Naive B cell (primary cell): ENCODE measurements at places on chromosomes 2 and 18.

DNA sequence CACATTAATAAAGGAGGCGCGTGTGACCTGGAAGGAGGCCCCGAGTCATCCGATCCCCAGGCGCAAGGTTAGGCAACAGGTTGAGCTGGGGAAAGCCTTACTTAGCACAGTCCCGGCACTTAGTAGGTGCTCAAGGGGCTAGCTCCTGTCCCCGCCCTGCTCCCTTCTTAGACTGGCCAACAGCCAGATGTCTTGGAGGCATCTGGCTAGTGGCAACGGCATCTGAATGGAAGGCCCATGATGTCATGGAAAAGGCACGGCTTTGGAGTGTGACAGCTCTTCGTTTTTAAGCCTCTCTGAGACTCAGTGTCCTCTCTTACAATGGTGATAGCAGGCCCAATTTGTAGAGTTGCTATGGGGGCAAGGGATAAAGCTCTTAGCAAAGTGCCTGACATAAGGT lies 258.3 kb downstream of the CYRIA start:
- no peak for DNase-seq

DNA sequence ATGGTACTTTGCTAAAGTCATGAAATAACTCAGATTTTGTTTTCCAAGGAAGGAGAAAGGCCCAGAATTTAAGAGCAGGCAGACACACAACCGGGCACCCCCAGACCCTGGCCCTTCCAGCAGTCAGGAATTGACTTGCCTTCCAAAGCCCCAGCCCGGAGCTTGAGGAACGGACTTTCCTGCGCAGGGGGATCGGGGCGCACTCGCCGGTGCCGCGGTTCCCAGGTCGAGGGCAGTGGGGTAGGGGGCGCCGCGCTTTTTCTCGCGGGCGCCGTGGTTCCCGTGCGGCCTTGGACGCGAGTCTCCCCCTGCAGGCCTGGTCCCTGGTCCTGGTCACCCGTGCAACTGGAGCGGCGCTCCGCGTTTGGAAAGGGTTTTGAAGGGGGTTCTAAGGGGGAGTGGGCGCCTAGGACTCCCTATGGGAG lies 1.2 kb downstream of the ZNF236 start:
- peak; percentile 12 for DNase-seq

GRCh38 chr2:45256173-45256866 lies 247.1 kb upstream of the SIX2 start:
- no peak for DNase-seq

GRCh38 chr2:70979180-70979488 lies 704 bp downstream of the ANKRD53 start:
- DNase-seq: no peak

DNA sequence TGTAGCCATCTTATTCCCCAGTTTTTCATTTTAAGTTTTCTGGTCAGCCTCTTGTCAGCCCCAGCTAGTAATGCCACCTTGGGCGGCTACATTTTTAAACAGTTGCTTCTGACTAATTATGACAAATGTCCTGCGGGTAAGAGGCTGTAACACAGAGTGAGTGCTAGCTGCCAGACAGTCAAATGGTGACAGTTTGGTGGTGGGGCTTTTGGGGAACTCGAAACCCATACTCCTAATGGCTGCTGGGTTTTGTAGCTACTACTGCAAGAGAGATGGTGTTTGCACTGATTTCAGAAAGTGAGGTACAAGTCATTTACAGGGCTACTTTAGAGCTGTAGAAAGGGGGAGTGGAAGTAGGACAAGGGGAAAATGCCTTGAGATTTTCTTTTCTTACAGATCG lies 48.2 kb downstream of the ZCCHC2 start:
- no peak for DNase-seq

- no peak for DNase-seq
Measured at GRCh38 chr18:38909972-38910371, 1344.4 kb upstream of the CELF4 start.

DNA sequence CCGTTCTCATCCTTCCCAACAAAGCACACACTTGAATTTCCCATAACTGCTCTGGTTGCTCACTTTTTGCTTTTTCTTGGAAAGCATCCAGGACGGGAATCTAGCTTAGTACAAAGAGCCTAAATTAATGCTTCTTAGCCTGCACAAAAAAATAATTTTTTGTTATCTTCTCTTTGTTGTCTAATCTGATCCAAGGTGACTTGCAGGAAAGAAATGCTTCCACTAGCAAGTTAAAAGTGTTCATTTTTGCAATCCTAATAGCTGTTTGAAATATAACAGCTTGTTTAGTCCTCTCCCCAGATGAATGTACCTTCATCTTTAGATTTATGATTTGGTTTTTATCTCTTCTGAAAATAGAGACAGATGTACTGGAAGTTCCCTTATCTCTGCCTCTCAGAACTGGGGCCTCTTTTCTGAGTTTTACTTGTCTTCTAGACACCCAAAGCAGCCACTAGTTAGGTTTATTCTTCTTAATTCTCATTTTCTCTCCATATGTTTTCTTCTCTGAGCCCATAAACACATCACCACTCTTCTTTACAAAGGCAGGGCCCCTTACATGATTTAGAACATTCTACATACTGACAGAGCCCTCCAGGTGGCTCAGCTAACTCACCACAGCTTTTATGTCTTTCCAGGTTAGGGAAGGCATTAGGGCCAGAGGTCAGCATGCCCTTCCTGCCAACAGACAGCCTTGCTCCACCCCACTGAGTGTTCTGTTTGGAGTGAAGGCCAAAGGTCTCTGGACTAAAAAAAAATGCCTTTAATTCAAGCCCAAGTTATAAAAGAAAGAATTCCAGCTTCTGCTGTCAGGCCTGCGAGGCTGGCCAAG lies 74.7 kb upstream of the MAP4K3 start:
- no peak for DNase-seq

DNA sequence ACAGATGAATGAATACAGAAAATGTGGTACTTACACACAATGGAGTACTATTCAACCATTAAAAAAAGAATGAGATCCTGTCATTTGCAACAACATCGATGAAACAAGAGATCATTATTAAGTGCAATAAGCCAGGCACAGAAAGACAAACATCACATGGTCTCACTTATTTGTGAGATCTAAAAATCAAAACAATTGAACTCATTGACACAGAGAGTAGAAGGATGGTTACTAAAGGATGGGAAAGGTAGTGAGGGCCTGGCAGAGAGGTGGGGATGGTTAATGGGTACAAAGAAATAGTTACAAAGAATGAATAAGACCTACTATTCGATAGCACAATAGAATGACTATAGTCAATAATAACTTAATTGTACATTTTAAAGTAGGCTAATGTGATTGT lies 393.5 kb downstream of the SATB2 start:
- DNase-seq: no peak

GRCh38 chr2:61015976-61016375 lies 1.5 kb upstream of the PEX13 start:
- no peak for DNase-seq

- DNase-seq: no peak
Measured at GRCh38 chr18:43662657-43663056, 385.4 kb upstream of the SYT4 start.

DNA sequence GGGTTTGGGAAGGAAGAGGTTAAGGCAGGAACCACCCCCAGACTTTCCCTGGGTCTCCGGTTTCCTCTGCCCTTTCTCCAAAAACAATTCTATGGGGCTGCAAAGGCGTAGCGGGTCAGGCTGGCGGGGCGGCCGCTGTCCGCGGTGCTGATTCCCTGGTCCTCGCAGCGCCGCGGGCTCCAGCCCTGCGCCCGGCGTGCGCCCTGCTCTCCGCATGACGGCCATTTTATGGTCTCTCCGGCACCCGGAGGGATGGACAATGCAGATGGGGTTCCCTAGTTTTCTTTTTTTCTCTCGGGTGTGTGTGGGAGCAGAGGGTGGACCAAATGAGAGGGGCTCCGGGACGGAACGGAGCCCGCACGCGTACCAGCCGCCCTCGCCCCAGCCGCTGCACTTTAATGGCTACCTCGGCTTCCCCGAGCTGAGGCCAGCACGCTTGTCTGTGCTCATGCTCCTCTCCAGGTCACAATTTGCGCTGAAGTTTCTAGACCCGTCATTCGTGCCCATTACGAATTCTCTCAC lies 1.6 kb downstream of the ST8SIA3 start:
- DNase-seq: no peak

- no peak for DNase-seq
Measured at GRCh38 chr2:68000170-68000825, 62.5 kb downstream of the C1D start.

DNA sequence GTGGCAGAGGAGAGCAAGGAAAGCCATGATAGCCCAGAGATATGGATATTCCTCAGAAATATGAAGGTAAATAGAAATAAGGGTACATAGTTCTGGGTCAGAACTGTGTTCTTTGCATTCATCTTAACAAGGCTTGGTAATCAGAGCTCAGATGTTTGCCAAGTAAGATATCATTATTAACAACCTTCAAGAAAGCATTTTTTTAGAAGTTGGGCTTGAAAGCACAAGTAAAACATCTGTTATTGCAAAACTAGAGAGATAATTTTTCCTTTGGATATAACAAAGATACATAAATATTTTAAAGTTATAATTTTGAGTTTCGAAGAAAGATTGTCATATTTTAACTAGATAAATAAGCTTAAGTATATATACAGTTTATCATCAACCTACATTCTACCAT lies 171.4 kb downstream of the ZNF804A start:
- DNase-seq: no peak

GRCh38 chr2:149657401-149658040 lies 69.9 kb upstream of the MMADHC start:
- DNase-seq: no peak

DNA sequence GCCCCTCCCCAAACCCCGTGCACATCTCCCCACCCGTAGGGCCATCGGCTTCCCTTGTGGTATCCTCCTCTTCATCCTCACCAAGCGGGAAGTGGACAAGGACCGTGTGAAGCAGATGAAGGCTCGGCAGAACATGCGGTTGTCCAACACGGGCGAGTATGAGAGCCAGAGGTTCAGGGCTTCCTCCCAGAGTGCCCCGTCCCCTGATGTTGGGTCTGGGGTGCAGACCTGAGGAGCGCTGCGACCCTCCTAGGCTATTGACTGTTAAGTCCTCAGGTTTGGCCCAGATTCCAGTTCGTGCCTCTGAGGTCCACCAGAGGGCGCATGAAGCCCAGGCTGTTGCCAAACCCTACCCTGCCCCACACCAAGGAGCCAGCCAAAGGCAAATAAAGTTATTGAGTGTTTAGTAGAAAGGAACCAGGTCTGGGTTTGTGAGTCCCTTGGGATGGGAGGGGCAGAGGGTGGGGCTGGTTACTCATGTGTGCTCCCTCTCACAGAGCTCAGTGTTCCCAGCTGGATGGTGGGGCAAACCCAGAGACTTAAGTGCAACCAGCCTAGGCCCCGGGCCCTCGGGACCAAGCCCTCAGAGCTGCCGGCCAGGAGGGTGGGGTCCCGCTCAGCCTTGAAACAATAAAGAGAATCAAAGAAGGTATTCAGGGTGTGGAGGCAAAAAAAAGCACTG lies 2.4 kb downstream of the PNKD start:
- DNase-seq: peak; percentile 90

- DNase-seq: no peak
Measured at GRCh38 chr2:241036964-241037421, 38.6 kb downstream of the SNED1 start.

DNA sequence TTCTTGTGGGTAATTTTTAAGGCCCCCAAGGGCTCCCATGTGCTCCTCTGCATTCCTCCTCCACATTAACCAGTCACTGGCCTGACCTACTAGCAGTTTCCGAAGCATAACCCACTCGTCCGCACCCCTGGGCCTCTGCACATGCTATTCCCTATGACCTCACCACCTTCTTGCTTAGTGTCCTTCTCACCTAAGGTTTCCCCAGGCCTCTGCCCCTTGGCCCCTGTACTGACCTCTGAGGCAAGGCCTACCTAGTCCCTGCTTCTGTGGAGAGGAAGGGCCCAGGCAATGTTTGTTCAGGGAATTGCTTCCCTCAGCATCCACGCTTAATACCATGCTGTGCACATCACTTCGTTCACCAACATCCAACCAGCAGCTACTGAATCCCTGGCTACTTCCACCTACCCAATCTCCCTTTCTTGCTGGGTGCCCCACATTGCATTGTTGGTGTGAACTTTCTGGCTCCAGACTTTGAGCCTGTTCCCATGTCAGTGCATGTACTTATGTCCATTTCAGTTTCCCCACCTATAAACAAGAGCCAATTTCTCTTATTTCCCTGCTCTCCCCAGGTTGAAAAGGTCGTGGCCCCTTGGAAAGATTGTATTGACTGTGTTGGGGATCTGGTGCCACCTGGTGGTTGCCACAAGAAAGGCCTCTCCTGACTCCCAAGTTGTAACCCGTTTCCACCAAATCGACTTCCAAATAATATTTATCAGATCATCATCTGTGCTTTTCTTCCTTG lies 19.2 kb upstream of the TMEM177 start:
- peak; percentile 17 for DNase-seq

DNA sequence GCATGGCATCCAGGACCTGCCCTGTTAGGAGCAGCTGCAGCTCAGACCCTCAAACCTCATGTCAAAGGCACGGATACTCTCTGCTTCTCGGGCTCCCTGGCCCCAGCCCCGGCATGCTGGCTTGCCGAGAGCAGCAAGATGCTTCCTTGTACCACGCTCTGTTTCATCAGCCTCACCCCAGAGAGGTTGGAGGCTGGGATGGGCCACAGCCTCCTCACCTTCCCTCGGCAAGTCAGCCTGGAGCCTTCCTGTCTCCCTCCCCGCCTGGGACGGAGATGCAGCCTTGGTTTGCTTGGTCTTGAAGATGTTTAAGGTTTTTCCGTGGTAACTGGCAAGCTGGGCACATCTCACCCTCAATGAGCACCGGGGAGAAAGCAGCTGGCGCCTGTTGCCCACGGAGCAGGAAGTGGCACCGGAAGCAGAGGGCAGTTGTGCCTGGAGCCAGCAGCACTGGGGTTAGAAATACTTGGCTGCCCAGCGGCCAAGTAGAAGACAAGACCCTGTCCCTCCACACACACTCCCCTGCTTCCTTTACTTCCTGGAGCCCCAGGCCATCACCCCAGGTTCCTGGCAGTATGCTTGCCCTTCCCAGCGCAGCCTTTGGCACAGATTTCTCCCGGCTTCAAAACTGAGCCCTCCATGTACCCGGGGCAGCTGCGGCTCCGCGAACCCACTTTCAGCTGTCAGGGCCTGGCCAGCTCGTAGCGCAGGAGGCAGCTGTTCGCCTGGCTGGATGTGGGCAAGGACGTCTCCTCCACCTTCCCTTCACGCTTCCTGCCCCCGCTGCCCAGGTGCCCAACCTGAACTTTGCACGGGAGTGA lies 17.4 kb downstream of the FBLN7 start:
- DNase-seq: no peak

- no peak for DNase-seq
Measured at GRCh38 chr18:77201506-77201905, 48.1 kb upstream of the GALR1 start.

- no peak for DNase-seq
Measured at GRCh38 chr2:88607416-88607815, 19.8 kb downstream of the EIF2AK3 start.

DNA sequence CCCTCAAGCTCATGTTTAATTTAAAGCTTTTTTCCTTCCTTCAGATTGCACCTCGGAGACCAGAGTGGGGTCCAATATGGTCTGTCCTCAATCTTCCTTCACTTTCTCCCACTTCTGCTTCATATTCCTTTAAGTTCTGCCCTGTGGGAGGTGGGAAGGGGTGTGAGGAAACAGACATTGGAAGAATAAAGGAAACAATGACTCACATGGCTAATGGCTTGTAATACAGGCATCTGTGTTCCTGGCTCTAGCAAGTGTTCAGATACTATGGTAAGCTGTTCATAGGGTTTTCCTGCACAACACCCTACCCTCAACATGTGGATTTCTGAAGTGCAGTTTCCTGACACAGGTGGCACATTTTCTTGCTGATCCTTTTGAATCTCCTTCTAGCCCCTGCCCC lies 209.5 kb downstream of the PIK3C3 start:
- no peak for DNase-seq
